Foreskin fibroblast (primary cell): ENCODE measurements at places on chromosomes 7 and 10.

DNA sequence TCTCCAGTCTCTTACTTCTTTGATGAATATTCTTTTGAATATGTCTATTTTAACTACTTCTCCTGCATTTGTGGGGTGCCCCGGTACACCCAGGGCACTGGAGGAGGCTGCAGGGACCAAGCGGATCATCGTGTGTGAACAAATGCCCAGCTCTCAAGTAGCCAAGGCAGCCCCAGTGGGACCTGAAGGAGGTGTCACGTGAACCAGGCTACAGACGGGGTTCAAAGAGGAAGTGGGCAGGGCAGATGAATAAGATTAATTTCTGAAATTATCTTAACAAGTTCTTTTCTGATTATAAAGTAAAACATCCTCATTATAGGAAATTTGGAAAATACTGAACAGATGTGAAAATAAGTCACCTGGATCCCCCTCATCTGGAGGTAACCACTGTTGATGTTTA is 78.4 kb upstream of the DUSP5 start:
- DNase-seq = no peak

GRCh38 chr7:152527610-152528032 is 91.8 kb upstream of the KMT2C start:
- DNase-seq = peak; percentile 14

DNA sequence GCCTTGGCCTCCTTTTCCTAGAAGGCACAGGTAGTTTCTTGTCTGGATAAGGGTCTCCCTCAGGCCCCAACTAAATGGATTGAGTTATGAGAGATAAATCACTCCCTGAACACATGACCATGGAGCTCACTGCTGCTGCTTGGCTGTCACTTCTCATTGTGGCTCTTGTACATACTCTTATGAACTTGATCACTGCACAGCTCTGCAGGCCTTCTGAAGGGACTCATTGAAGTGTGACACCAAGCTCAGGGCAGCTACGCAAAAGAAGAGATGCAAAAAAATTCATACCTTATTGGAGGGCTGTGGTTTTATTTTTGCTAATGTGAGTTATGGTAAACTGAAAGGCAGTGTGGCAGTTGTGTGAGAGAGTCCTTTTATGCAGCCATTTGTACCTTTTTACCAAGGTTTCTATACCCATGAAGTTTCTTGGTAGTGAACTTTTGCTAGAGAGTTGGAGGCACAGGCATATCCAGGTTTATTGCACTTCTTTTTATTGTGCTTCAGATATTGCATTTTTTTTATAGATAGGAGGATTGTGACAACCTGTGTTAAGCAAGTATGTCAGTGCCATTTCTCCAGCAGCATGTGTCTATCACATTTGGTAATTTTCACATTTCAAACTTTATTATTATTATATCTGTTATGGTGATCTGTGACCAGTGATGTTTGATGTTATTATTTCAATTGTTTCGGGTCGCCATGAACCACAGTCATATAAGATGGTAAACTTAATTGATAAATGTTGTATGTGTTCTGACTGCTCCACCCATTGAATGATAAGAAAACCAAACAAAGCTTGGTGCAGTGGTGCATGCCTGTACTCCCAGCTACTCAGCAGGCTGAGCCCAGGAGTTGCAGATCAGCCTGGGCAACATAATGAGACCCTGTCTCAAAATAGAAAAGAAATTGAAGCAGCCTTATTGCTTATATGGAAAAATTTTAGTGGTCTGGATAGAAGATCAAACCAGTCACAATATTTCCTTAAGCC is 100.6 kb downstream of the LRRC4 start:
- DNase-seq = no peak

- DNase-seq = peak; percentile 82
Observed at GRCh38 chr7:17706734-17707133, 233.6 kb downstream of the SNX13 start.

DNA sequence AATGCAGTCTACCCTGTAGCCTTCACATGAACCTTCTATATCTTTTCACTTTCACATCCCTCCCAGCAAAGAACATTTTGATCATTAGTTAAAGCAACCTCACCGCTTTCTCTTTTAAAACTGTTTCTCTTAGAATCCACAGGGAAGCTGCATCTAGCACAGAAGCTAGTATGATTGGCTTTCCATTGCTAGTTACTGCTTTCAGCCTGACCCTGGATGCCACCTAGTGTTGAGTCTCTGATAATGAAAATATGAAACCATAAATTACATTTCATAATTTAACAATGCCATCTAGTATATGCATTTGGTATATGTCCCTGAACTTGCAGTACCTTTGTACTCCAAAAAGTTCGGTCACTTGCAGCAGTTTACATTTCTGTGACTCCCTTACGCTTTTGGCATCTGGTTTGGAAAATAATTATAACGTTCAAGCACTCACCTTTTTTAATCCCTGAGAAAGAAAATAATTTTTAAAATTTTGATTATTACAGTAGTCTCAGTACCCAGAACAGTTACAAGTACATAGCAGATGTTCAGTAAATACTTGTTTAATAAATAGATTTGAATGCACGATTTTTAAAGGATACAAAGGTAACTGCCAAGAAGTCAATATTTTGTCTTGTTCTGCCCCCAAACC is 22.7 kb downstream of the CISD1 start:
- DNase-seq = peak; percentile 34

DNA sequence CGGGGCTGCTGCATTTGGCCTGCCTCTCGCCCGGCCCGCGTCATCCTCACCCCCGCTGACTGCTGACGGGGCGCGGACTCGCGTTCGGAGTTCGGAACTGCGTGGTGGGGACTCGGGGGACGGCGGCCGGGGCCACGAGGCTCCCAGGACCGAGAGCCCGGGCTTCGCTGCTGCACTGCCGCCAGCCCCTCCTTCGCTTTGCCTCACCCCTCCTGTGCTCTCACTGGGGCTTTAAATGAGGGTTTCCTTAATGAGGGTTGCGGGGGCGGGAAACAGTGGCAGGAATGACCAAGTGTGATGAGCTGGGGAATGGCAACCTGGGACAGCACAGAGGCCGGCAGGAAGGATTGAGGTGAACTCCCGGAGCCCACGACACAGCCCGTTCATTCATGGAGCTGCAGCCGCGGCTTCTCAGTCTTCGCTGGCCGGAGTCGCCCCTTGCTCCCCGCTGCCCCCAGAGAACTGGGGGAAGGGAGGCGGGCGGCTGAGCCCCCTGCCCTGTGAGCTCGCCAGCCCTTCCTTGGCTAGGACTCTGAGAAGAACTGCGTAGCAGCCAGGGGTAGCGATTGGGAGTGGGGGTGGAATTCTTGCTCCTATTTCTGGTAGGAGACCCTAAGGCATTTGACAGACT is 1.5 kb upstream of the LRRC4 start:
- DNase-seq = peak; percentile 47

- no peak for DNase-seq
Observed at GRCh38 chr10:132346806-132347205, 14.8 kb downstream of the LRRC27 start.

DNA sequence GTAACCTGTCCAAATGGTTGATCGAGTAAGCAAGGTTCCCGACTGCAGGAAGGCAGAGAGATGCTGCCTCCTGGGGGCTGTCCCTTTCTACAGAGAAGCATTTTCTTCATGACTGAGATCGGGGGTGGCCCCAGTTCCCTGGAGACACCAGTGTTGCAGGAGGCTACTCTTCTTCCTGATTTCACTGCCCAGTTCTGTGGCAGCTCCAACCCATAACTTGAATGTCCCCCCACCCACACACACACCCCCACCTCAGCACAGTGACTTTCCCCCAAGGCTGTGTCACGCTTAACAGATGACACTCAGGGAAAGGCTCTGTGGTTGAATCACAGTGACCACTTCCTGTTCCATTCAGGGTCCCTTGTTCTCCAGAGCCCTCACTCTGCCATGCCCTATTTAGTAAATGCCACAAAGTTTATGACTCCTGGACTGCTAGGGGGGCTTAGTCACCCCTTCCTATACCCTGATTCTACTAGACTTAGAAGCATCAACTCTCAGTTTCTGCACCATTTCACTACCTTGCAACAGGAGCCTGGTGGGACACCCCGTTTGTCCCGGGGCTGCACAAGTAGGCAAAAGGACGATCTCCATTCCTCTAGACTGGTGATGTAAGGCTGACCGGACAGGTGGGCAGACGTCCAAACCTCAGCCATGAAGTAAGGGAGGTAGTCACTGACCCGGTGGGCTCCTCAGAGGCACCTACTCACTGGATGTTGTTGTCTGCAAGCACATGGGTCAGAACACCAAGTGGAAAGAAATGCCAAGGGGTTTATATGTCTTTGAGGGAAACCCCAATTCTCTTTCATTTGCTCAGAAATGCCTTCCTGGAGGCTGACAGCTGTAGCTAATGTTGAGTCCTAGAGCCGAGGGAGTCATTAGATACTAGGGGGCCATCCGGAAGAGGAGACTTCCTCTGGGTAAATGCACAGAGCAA is 31.3 kb upstream of the SMC3 start:
- DNase-seq = peak; percentile 89

DNA sequence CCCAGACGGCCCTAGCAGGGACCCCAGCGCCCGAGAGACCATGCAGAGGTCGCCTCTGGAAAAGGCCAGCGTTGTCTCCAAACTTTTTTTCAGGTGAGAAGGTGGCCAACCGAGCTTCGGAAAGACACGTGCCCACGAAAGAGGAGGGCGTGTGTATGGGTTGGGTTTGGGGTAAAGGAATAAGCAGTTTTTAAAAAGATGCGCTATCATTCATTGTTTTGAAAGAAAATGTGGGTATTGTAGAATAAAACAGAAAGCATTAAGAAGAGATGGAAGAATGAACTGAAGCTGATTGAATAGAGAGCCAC is 184 bp downstream of the CFTR start:
- DNase-seq = no peak

- no peak for DNase-seq
Observed at GRCh38 chr10:118595064-118595420, 406 bp downstream of the PRLHR start.

DNA sequence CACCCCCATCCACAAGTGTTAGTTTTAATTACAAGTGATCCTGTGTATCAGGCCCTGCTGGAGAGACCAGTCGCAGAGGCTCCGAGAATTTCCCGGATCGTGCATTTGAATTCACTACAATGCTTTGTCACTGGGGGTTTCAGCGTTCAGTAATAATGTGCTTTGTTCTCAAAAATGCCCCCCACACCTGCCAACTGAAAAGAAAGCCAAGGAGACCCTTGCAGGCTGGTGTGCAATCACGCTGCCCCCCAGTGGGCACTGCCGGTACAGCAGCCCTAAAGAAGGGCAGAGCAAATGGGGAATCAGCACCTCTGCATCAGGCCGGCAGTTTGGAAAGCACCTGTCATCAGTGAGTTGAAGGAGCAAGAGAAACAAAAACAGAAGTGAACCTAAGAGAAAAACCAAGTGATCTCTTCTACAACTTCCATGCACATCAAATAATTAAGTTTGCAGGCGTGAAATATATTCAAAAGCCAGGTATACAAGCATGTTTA is 177.6 kb downstream of the PARD3 start:
- peak; percentile 14 for DNase-seq
